Liver (tissue), 10 donors: ENCODE measurements at places on chromosomes 5 and 9. TPM values are rescaled to one million over a fixed set of nuclear protein-coding genes. Genes with fewer than 3 reads are reported as not detected.

Gene ARL15
- 24.8 TPM for total RNA-seq

Gene SPAG8
- total RNA-seq, result 0.25 TPM

Gene SOHLH1
- not detected for total RNA-seq

Gene EDIL3
- total RNA-seq, result 1.2 TPM

Gene TTC23L
- 0.08 TPM for total RNA-seq

Gene VCAN
- total RNA-seq, result 15.6 TPM

Gene OTP
- not detected for total RNA-seq

Gene CER1
- total RNA-seq, result not detected
